ENCODE measurements at places on chromosomes 16 and 17.

DNA sequence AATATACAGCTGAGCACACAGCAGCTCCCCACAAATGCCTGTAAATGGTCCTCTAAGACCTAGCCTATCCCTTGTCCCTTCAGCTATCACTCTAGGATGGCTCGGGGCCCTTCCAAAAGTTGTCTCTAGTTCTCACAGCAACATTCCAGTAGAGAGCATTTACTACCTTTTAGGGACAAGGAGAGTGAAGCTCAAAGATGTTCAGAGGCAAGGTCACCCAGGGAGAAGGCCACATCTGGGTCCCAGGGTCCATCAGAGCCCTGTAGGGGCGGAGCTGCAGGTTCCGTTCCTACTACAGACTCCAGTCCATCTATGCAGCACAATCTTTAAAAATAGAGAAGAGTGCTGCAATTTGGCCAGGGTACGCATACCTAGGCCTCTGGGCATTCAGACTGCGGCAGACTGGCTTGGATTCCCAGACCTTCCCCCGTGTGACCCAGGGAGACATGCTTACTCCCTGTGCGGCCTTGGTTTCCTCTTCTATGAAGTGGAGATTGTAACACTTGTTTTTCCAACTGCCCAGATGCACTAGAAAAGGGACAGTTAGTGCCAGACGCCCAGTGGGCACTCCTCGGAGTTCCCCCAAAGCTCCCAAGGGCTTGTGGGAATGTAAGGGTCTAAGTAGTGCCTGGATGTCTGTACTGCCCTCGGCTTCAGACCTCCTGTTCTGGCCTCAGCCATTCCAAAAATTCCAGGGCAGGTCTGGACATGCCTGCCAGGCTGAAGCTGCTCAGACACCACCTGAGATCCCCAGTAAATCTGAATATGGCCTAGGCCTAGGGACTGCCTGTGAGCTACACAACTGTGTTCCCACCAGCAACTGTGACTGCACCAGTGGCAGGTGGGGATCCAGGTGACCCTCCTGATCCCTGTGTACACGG, 2.5 kb downstream of the SLC12A4 start:
- DNase-seq = no peak

DNA sequence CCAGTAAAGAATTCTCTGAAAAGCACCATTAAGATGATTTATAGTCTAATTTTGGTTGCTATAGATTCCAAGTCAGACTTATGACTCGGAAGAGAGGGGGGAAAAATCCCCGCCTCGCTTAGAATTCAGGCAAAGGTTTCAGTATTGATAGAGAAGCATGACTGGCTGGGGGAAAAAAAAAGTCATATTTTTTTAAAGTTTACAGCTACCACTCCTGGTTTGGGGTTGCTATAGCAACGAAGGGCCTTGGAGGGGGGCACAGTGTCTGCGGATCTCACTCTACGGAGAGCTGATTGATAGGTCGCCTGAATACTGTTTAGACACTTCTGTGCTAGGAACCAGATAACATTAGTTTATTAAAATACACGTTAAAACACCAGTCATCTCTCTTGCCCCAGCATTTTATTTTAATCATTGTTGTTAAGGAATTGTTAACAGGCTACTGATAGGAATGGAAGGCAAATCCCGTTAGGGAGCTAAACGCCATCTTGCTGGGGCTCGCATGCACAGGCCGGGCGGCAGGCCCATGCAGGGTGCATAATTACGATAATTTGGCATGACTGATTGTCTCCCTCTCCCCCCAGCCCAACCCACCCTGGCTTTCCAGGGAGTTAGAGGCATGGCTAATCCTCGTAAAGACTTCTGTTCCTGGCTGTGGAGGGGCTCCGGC, 380.0 kb upstream of the XYLT1 start:
- DNase-seq = no peak

- DNase-seq = peak; percentile 28
Measured at GRCh38 chr17:27339836-27340550, 46.1 kb downstream of the WSB1 start.

- DNase-seq = no peak
Measured at GRCh38 chr16:50573947-50574744, 25.9 kb downstream of the NKD1 start.

GRCh38 chr17:67970783-67971182, 25.5 kb downstream of the C17orf58 start:
- DNase-seq = no peak

DNA sequence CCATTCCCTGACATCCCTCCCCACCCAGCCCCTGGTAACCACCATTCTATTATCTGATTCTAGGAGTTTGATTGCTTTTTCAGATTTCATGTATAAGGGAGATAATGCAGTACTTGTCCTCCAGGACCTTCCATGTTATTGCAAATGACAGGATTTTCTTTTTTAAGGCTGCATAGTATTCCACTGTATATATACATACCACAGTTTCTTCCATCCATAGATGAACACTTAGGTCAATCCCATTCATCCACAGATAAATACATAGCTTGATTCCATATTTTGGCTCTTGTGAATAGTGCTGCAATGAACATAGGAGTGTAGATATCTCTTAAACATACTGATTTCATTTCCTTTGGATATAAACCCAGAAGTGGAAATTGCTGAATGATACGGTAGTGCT, 183.3 kb downstream of the CEP112 start:
- no peak for DNase-seq

GRCh38 chr16:21524068-21524751, 75.2 kb upstream of the METTL9 start:
- no peak for DNase-seq

- no peak for DNase-seq
Measured at GRCh38 chr17:39194985-39195524, 2.4 kb downstream of the CACNB1 start.

GRCh38 chr16:65745-66144, 6.7 kb downstream of the RHBDF1 start:
- DNase-seq = peak; percentile 81

DNA sequence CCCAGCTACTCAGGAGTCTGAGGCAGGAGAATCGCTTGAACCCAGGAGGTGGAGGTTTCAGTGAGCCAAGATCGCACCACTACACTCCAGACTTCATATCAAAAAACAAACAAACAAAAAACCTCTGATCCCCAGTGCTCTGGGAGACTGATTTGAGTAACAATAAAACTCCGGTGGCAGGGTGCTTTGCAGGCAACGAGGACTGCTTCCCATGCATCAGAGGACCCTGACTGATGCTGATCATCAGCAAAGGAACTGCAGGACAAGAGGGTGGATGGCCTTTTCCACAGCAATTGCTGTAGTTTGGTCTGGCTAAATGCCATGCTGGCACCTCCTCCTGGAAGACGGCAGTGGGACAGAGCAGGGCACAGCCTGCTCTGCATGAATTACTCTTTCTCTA, 6.4 kb upstream of the SLC39A11 start:
- no peak for DNase-seq

DNA sequence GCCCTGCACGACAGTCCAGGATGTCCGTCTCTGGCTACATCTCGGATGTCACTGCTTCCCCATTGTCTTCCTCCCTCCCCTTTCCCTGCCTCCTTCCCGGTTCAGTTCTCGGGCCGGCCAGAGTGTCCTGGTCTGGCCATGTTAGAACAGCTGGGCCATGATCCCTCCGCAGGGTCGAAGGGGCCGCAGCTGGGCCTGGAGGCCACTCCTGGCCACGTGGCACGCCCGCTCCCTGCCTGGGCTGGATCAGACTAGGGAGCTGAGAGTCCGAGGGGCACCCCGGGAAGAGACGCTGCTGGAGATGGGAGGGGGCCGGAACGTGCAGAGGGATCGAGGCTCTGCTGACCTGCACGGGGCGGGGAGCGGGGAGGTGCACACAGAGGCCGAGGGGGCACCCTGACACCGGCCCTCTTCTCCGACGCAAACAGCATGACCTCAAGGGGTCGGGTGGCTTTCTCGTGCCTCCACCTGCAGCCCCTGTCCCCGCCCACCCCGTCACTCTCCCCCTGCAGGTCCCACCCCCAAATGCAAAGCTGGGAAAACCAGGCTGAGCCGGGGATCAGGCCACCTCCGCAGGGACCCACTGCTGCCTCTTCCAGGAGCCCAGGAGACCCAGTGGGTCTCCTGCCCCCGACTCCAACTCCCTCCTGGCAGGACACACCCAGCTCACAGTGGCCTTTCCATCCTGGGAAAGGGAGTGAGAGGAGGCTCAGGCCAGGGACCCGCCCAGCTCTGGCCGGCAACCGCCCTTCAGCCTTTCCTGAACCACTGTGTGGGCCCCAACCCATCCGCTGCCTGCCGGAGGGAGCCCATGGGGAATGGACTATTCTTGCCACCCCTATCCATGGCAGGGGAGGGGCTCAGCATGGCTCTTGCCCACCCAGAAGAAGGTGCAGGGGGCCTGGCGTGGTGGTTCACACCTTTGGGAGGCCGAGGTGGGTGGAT, 38.5 kb downstream of the CTU2 start:
- DNase-seq = no peak

DNA sequence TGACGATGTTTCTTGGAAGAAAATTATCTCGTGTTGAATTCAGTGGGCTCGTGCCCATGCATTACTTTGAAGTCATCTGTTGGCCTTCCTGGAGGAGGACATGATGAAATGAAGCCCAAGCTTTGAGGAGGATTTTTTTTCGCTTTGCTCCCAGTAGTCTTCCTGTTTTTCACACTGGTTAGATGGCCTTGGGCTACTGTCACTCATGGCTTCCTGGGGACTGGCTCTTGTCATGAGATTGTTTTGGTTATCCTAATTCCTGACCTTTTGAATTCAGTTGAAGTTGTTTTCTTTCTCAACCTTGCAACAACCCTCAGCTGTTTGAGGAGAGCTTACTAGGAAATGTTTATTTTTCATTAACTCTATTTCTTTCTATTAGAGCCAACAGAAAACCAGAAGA, 430.7 kb downstream of the HS3ST3B1 start:
- no peak for DNase-seq

DNA sequence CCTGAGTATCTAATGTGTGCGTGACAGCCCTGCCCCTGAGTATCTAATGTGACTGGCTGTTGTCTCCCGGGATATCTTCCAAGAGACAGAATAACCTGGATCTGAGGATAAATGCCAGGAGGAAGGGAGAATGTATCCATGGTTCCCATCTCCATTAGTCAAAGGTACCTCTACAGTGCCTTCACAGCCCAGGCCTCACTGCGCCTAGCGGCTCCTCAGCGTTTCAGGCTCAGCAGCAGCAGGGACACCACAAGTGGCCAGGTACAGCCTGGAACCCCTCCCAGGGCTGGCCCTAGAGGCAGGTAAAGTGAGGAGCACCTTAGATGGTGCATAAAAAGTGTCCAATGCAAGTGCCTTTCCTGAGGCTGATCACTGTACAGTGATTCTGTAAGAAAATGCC, 32.0 kb downstream of the SOCS3 start:
- no peak for DNase-seq

GRCh38 chr17:55585629-55586028, 74.4 kb upstream of the SMIM36 start:
- DNase-seq = no peak

DNA sequence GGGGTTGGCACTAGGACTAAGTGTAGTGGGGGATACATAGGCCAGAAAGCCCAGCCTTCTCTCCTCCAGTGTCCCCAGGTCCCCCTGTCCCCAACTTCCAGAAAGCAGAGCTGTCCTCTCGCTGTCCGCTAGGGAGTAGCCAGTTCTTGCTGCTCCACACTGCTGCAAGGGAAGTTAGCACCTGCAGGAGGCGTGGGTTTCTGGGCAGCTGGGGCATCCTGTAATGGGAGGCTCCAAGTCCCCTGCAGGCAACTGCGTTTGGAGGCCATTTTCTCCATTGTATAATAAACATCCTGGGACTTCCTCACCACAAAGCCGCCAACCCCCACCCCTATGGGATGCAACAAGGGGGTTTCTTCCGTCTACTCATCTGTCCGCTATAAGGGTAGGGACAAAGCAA, 1.7 kb downstream of the RPRML start:
- no peak for DNase-seq

- no peak for DNase-seq
Measured at GRCh38 chr16:85395913-85396878, 216.9 kb upstream of the GSE1 start.

- no peak for DNase-seq
Measured at GRCh38 chr16:69889295-69889964, 61.7 kb upstream of the CLEC18A start.

DNA sequence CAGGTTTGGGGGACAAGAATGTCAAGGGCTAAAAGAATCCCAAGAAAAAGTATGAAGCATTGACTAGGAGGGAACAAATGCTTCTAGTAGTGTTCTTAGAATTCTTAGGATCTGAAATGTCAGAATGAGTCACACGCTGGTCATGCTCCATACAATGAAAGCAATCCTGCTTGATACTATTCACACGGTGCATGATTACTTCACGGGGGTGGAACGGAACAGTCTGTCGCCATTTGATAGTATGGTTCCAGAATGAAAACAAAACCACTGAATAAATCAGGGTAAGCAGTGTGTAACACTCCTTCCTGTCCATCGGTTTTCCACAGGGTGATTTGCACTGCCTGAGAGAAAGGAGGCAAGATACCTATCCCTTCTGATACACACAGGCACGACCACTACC, 22.9 kb upstream of the YWHAE start:
- no peak for DNase-seq

DNA sequence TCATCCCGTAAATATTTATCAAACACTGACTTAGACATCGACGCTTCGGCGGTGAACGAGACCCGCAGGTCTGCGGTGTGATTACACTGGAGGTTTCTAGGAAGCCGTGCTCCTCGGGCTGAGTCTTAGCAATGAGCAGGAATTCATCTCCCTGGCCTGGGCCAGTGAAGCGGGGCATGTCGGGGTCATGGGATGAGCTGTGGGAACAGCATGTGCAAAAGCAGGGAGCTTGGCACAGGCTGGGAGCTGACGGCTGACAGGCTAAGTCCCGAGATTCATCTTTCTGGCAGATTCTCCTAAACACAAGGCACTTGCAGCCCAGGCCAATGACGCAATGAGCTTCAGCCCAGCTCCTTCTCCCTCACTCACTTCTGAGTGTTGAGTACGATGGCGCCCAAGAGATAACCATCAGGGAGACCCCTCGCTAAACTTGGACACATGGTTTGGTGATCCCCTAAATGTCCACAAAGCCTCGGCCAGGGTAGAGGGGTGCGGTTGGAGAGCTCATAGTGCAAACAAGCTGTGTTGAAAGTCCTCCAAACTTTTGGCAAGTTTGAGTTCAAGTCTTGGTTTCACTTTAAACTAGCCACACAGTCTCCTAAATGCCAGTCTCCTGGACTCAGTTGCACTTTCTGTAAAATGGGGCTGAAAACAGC, 12.8 kb downstream of the CRISPLD2 start:
- DNase-seq = no peak

DNA sequence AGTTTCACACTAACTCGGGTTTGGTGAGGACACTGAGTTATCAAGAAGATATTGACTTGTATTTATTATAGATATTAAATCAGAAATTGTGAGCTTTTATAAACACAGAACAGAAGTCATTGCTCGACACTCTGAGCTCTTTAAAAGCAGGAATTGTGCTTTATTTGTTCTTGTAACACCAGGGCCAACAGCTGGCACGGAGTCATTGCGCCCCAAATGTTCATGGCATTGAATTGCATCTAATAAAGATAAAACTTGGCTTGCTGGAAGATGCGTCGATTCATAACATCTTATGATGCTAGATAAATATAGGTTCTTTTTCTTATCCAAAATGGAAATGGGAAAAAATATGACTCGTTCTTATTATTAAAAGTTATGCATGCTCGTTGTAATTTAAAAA, 11.8 kb upstream of the MLYCD start:
- DNase-seq = no peak

Data from CD4-positive, alpha-beta T cell treated with Interleukin-15 for 1 hour (primary cell).